Ecto neural progenitor cell (in vitro differentiated cells): ENCODE measurements at places on chromosomes 5 and 9.

DNA sequence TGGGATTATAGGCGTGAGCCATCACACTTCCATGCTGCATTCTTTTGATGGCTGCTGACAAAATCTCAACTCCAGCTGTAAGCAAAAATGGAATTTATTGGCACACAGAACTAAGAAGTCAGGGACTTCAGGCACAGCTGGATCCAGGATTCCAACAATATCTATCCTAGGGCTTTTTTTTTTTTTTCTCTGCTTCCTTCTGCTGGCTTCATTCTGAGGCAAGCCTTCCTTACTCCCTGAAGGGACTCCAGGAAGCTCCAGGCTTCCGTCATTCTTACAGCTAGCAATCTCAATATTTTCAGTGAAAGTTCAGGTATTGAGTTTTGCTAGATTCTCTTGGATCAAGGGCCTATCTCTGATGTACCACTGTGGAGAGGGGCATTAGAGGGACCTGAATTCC, 66.1 kb downstream of the GALNT12 start:
- no peak for DNase-seq

DNA sequence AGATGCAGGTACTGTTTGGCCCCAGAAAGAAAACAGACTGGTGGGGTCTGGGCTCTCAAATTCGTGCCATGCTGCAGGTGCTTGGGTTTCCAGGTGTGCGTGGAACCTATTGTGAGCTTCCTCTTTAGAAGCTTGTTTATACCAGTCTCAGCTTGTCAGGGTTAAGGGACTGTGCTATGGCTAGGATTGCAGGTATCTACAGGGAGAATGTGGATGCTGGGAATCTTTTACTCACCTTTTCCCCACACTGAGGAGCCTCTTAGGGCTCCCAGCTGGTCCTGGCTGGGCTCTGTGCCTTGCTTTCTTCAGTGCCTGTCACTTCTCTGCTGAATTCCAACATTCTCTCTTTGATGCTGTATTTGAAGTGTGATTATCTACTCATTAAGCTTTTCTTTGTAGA, 111.8 kb downstream of the WDR70 start:
- no peak for DNase-seq

DNA sequence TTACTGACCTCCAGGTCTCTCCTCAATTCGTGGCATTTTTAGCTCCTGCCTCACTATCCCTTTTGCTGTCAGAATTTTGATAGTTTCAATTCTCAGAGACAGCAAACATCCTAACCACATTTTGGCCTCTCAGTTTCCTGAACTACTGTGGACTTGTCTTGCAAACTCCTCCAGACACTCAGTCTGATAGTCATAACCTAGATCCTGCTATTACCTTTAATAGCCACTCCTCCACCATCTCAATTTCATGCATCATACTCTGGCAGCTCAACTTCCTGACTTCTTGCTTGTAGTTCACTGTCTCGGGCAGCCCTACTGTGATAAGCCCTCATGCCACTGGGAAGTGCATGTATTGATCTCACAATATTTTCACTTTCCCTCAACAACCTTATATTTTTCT, 481.8 kb upstream of the CDH18 start:
- no peak for DNase-seq

DNA sequence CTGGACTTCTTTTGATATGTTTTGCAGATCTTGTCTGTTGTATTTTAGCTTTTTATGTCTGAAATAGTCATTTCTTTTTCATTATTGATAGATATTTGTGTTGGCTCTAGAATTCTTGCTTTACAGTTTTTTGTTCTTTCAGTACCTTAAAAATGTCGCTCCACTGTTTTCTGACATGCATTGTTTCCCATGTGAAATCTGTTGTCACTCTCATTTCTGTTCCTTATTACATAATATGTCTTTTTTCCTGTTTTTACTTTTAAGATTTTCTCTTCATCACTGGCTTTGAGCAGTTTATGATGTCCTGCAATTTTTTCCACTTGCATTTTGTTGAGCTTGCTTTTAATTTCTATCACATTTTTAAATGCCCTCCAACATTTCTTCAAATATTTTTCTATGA, 270.4 kb upstream of the TARS1 start:
- no peak for DNase-seq

GRCh38 chr5:52015760-52016159, 632.5 kb downstream of the ISL1 start:
- no peak for DNase-seq

DNA sequence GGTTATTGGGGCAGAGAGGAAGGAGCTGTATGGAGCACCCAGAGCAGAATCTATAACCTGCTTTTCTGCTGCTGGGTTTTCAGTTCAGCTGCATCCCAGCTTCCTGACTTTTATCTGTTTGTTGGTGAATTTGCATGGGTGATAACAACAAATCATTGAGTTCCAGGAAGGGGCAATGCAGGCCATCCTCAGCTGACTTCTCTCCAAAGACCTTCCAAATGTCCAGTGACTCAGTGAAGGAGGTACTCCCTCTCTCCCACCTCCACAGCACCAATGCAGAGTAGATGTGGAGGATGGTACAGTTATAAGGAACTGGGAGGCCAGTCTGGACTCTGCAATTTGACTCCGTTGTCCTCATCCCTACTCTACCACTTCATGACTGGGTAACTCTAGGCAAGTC, 1.6 kb upstream of the TXN start:
- DNase-seq: no peak

GRCh38 chr5:89851911-89852310, 557.6 kb downstream of the CETN3 start:
- no peak for DNase-seq

DNA sequence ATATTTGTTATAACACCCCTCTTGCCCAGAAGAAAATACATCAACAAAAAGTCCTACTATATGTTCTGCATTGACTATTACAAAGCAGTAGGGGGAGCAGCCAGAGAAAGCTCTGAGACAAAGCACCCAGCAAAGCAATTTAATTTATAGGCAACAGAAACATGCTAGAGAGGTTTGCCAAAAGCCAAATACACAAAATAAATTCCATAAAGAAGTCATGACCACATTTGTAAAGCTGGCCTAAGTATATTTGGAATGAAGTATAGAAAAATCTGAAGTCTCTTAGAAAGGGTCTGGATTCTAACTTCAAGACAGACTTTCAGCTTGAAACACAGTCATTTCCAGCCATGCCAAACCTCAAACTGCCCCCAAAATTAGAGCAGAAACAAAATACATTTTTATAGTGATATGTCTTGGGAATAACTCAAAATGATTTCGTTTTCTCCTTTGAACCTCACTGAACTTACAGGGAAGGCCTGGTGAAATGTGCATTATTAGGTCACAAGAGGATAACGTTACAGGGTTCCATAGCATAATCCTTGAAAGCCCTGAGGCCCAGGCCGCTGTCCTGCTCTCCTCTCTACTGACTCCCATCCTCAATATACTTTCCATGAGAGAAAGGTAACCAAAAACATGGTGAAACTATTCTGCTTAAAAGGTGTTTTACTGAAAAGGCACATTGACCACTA, 451.8 kb downstream of the RAB3C start:
- DNase-seq: no peak

GRCh38 chr5:140801494-140801841, 611 bp downstream of the PCDHA3 start:
- no peak for DNase-seq

- peak; percentile 85 for DNase-seq
Measured at GRCh38 chr5:176870110-176870591, 29.0 kb downstream of the HK3 start.

DNA sequence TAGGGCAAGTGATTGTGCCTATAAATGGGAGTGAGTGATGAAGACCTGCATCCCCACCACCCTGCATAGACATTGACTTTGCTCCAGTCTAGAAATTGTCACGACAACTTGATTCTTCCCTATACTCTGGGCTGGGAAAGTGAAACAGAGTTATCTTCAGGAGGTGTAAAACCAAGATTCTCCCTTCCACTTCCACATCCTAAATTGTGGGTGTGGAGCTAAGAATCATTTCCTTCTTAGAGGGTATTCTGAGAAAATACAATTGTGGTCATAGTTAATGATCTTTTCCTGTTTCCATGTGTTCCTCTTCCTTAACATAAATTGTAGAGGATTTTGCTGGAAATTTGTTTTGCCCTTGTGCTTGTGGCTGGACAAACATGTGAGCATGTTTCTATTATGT, 96.8 kb upstream of the PJA2 start:
- DNase-seq: no peak

GRCh38 chr5:110768138-110768860, 29.5 kb downstream of the SLC25A46 start:
- no peak for DNase-seq

- no peak for DNase-seq
Measured at GRCh38 chr5:149012350-149012749, 50.5 kb downstream of the SH3TC2 start.

GRCh38 chr5:17080361-17080760, 137.1 kb upstream of the BASP1 start:
- DNase-seq: no peak

DNA sequence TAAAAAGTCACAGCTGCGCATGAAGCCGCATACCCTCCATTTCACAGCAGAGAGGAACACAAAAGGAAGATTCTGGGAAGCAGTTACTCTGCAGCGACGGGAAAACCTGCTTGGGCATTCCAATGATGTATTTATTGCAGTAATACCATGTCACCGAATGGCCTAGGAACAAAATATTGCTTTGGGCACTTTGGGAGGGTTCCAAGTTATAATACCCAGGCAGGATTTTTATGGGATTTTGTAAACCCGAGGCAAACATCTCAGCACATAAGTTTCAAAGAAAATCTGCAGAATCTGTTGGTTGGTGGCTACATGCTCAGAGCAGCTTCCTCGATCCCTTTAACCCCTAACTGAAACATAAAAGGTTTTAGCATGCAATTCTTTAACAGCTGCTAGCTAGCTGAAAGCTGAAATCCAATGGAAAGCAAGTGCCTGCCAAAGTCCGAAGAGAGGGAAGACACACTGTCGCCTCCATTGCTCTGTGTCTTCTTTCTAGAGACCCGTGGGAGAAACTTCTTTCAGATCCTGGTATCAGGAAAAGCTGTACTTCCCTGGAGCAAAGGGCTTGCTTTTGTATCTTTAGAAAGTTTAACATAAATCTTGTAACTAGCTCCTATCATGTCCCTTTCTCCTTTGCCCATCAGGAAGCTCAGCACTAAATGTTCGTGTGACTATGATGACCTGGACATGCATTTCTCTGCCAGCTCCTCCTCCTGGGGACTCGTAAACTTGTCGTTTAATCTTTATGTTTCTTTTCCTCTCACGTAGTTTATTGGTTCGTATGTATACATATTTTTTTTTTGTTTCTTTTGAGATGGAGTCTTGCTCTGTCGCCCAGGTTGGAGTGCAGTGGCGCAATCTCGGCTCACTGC, 195.0 kb downstream of the MAPKAP1 start:
- DNase-seq: no peak

DNA sequence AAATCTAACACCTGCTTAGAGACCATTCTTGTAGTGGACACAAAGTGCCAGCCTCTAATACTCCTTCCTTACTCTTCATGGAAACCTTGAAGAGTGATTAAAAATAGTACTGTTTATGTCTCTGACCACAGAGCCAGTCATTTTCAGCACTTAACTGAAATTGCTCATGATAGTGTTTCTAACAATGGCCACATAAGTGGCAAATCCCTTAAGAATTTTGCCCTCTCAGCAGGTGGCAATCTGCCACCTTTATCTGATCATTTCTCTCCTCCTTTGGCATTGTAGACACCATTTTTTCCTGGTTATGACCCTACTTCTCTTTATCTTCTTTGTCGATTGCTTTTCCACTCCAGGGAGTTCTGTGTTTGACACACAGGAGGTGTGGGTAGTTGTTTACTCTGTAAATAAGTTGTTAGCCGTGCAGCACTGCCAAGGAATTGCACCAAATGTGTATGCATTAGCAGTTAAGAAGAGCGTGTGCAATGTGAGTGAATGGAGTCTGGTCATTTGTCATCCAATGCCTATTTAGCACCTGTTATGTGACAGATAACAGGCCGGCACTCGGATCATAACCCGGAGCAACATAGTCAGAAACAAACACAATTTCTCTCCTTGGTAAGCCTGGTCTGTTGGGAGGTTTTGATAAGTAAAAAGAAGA, 36.8 kb upstream of the STARD4 start:
- DNase-seq: no peak

GRCh38 chr5:73151766-73152410, 21.1 kb upstream of the TMEM174 start:
- no peak for DNase-seq

GRCh38 chr5:131821221-131821620, 24.4 kb upstream of the FNIP1 start:
- no peak for DNase-seq

DNA sequence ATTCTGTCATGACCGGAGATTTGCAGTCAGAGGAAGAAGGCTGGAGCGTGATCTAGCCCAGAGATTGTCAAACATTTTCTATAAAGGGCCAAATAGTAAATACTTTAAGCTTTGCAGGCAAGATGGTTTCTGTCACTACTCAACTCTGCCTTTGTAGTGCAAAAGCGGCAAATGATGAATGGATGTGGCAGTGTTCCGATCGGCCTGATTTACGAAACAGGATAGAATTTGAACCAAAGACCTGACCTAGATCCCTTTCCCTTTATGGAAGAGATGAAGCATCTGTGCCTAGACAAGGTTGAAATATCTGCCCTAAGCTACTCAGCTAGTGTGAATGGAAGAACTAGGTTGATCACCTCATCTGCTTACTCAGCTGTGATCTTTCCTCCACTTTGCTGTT, 209.5 kb downstream of the YTHDC2 start:
- DNase-seq: no peak

- no peak for DNase-seq
Measured at GRCh38 chr5:83077662-83078261, 415 bp downstream of the XRCC4 start.

- no peak for DNase-seq
Measured at GRCh38 chr9:116133163-116133562, 20.4 kb upstream of the PAPPA start.

GRCh38 chr9:95053611-95054570, 263.6 kb downstream of the FANCC start:
- DNase-seq: no peak

- no peak for DNase-seq
Measured at GRCh38 chr5:78727786-78728761, 79.5 kb upstream of the LHFPL2 start.

DNA sequence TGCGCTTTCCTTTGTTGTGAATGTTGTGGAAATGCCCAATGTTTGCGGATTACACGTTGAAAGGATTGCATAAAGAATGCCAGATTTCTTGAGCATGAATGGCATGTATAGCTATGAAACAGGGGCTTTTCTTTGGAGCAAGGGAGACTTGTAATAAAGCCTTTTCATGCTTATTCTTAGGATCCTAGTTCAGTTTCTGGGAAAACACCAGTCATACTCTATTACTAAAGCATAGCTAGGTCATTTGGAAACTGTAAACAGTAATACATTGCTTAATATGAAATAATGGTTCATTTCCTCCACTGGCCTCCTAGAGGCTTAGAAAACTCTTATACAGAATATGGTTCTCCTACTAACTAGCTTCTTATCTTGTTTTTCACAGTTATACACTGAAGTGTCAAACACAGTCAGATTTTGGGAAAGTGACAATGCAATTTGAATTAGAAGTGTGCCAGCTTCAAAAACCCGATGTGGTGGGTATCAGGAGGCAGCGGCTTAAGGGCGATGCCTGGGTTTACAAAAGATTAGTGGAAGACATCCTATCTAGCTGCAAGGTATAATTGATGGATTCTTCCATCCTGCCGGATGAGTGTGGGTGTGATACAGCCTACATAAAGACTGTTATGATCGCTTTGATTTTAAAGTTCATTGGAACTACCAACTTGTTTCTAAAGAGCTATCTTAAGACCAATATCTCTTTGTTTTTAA, 104.2 kb downstream of the MELK start:
- DNase-seq: no peak

- no peak for DNase-seq
Measured at GRCh38 chr5:2142456-2142954, 259.8 kb upstream of the IRX4 start.

- DNase-seq: no peak
Measured at GRCh38 chr9:72292256-72292682, 72.7 kb downstream of the ZFAND5 start.
